ENCODE measurements at places on chromosomes 6 and 20. TPM values are rescaled to one million over a fixed set of nuclear protein-coding genes. Genes with fewer than 3 reads are reported as not detected.

The FOXQ1 gene
- not detected for total RNA-seq

The ESR1 gene
- total RNA-seq: 2.4 TPM

The FAM209B gene
- 0.73 TPM for total RNA-seq

The BMP2 gene
- 0.36 TPM for total RNA-seq

The GPLD1 gene
- 0.34 TPM for total RNA-seq

The SOX18 gene
- 0.33 TPM for total RNA-seq

The SOBP gene
- 2.8 TPM for total RNA-seq

The PRDM1 gene
- total RNA-seq: 0.36 TPM

The SPATA25 gene
- total RNA-seq: 1.1 TPM

The DACT2 gene
- total RNA-seq: not detected

The ADIG gene
- not detected for total RNA-seq

The TPBG gene
- total RNA-seq: 4.7 TPM

The ZC3H12D gene
- not detected for total RNA-seq

The DEFB124 gene
- not detected for total RNA-seq

The C6orf58 gene
- total RNA-seq: 2.2 TPM

The CYP39A1 gene
- 7.6 TPM for total RNA-seq

The SIRPB2 gene
- not detected for total RNA-seq

The EPHA7 gene
- total RNA-seq: not detected

The MYLIP gene
- total RNA-seq: 61.8 TPM

The FBXO5 gene
- 14.5 TPM for total RNA-seq

The STMND1 gene
- total RNA-seq: not detected

The SLC22A7 gene
- not detected for total RNA-seq

The TP53INP2 gene
- 6.2 TPM for total RNA-seq

The DNAH8 gene
- not detected for total RNA-seq

The SAMD3 gene
- total RNA-seq: not detected

The CALHM4 gene
- not detected for total RNA-seq

The CLPSL1 gene
- not detected for total RNA-seq

The PTGIS gene
- total RNA-seq: 0.73 TPM

The HTR1E gene
- not detected for total RNA-seq

The EPPIN gene
- total RNA-seq: not detected

The KCNS1 gene
- total RNA-seq: 1.4 TPM

The PROCR gene
- 6.9 TPM for total RNA-seq

The ZFP57 gene
- total RNA-seq: not detected

The DPPA5 gene
- total RNA-seq: not detected

The AKAP12 gene
- total RNA-seq: 33.0 TPM

The AFDN gene
- 23.3 TPM for total RNA-seq

The PTPRT gene
- not detected for total RNA-seq

The SLC4A11 gene
- total RNA-seq: 2.9 TPM

The UBR2 gene
- 20.6 TPM for total RNA-seq

The WFDC2 gene
- not detected for total RNA-seq

The ENPP1 gene
- 48.7 TPM for total RNA-seq

The ULBP3 gene
- 7.7 TPM for total RNA-seq

Data from melanocyte of skin (primary cell).